Fibroblast of upper back skin (primary cell): ENCODE measurements at places on chromosomes 16 and 17.

DNA sequence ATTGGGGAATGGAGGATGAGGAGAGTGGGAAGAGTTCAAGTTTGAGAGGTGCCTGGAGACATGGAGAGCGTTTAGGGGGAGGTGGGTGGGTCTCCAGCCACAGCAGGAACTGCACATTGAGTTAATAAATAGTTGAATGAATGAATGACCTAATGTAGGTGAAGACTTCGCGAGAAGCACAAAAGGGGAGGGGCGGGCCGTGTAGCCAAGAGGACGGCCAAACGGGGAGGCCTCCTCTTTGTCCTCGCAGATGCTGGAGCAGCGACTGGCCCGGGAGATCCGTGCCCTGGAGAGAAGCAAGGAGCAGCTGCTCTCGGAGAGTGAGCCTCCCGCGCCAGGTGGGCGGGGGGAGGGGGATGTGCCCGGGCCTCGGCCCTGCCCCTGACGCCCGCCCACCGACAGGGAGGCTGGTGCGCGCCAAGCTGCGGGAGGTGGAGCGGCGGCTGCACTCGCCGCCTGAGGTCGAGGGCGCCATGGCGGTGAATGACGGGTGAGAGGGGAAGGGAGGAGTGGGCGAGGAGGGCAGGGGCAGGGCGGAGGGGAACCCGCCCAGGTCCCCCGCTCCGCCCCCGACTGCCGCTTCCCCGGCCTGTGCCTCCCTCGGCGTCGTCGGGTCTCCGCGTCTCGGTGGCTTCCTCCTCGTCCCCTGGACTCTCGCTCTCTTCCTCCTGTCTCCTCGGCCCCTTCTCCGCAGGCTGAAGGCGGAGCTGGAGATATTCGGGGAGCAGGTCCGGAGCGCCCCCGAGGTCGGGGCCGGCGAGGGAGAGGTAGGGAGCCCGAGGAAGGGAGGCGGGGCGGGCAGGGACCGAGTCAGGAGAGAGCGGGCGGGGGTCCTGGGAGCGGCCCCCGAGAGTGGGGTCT, 12.9 kb downstream of the SYCE1L start:
- DNase-seq: no peak

- no peak for DNase-seq
Measured at GRCh38 chr17:44247440-44247841, 20.5 kb downstream of the SLC4A1 start.

DNA sequence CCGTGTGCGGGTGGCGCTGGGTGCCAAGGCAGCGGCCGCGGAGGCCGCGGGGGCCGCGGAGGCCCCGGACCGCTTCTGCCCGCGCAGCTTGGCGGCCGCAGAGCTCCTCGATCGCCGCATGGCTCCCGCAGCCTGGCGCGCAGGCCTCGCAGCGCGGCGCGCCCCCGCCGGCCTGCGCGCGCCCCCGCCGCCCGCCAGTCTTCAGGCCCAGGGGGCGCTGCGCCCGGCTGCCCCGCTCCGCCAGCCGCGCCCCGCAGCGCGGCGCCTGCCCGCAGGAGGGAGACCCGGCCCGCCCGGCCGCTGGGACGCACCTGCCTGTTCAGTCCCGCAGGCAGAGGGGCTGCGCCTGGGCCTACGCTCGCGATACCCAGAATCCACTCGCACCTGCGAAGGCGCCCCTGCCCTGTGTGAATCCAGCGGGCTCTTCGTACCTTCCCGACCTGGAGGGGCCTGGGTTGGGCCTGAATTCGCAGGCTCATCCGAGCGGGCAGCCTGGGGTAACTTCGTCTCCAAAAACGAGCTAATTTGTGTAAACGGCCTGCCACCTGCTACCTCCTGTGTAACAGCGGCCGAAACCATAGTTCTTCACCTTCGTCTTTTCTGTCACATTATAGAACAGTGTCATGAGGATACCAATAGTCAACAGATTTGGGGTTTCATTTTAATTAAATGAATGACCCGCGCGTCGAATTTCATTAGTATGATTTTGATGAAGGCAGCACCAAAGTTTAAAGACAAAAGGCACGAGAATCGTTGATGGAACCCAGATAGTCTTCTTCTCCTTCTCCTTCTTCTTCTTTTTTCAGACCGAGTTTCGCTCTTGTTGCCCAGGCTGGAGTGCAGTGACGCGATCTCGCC, at the start of gene CENPV:
CENPV (minus strand) TSS at position 153 of the 858 bp plus-strand sequence; CDS start at position 120, 33 bp downstream.
- DNase-seq: peak; percentile 34

DNA sequence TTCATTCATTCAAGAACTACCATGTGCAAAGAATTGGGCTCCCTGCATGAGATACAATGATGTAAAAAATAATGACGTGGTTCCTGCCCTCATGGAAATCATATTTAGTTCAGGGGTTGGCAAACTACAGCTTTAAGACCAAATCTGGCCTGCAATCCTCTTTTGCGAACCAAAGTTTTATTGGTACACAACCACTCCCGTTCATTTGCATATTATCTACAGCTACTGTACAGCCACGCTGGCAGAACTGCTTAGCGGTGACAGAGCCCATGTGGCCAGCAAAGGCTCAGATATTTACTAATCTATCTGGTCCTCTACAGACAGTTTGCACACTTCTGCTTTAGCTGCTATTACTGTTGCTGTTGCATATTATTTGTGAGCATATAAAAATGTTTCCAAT, 167.7 kb downstream of the XYLT1 start:
- DNase-seq: no peak

GRCh38 chr17:1727258-1727789, 2.8 kb downstream of the WDR81 start:
- no peak for DNase-seq

DNA sequence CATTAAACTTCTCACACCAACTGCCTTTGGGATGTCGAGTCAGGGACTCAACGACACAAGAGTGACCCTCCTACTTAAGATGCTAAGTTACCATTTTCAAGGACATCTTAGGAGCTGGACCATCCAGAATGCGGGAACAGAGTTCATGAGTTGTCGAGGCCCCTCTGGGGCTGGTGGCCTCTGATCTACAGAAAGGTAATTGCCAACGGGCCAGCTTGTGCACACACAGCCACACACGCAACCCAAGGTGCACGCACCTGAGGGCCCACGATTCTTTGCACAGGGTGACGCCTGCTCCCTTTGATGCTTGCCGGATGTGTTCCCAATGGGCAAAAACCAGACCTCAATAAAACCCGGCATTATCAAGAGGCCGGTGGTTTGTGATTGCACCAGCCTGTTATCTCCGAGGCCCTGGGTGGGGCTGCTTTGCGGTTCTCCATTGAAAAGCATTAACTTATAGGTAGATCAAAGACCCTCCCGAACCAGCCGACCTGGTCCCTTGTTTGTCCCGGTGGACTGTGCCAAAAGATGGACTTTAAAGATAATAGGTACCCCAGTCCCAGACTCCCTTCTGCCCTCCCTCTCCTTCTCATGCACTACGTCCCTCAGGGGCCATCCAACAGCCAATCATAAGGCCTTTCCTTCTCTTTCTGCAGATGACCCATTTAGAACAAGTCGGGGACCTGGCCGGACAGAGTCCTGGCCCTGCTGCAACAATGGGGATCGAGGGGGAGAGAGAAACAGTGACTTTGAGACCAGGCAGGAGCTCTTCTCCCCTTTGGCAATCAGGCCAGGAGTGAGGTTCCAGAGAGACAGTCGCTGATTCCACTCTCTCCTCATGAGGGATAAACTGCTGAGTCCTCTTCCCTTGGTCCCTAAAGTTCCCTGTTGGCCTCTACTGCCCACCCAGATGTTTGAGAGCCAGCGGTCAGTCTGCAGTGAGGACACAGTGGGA, 292.5 kb downstream of the SOX9 start:
- DNase-seq: no peak

DNA sequence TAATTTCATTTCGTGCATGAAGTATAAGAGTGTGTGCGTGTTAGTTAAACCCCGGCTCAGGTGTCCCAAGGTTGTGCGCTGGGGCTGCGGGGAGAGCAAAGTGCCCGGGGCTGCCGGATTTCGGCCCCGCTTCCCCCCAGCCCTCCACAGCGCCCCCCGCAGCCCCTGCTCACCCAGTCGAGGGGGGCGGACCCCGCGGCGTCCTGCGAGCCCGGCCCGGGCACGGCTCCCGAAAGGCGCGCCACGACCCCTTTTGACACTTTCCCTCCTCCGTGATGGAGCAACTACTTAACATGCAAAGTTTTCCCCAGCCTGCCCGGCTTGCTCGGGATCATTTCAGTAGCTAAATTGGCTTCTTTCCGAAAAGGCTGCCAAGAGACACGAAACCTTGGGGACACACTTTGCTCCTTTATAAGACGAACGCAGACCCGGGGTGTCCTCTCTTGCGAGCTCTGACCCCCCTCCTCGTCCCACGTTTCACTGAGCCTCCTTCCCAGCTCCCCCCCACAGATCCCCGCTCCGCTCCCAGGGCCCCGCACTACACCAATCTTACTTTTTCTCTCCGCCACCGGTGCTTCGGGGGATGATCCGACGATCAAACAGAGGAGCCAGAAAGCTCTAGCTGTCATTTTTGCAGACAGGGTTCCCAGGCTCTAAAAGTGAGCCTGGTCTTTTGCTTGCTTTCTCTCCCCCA, 552 bp downstream of the C17orf58 start:
- no peak for DNase-seq

- no peak for DNase-seq
Measured at GRCh38 chr16:83338138-83338537, 469.6 kb upstream of the HSBP1 start.
